Fibroblast of upper back skin (primary cell): ENCODE measurements at places on chromosomes 2 and 18.

GRCh38 chr2:239819091-239819973 lies 205.8 kb downstream of the NDUFA10 start:
- no peak for DNase-seq

GRCh38 chr2:28219138-28219537 lies 173.5 kb upstream of the FOSL2 start:
- DNase-seq, result peak; percentile 47

DNA sequence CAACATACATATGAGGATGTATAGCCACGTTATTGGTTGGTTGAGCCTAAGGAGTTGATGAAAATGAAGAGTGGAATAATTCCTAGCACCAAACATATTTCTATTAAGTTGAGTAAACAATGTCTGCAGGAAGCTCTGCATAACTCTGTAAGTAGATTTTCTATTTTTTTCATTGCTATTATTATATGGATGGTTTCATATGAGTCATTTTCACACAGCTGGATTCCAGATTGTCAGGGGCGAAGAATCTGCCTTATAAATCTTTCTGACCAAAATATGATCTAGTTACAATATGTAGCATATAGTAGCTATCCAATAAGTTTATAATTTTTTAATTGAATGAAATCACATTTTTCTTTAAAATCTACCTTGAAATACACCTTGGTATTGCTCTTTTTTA lies 468.0 kb upstream of the PKDCC start:
- DNase-seq, result peak; percentile 38

DNA sequence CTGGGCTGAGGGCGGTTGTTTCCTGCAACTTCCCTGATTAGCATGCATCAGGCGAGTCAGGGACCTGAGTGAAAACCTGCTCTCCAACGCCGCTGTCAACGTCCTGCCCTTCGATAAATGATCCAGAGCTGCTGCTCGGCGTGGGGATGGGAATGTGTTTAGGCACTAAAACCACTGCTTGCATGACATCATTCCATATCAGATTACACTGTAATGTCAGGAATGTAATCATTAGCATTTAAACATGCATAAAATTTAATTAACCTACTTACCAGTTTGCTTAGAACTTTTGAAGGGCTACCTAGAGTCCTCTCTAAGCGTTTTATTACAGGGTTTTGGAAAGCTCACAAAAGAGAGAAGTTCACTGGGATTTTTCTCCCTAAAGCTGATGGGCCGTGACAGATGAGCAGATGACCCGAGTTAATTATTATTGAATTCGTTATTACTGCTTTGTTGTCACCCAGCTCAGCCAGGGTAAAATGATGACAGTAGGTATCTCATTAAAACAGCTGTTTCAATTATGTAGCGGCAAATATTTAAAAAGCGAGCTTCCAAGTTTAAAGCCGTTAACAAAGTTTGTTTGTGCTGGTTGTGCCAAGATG lies 685.6 kb upstream of the SALL3 start:
- DNase-seq, result no peak
